ENCODE measurements at places on chromosomes 16 and 17. TPM values are rescaled to one million over a fixed set of nuclear protein-coding genes. Genes with fewer than 3 reads are reported as not detected.

DNA sequence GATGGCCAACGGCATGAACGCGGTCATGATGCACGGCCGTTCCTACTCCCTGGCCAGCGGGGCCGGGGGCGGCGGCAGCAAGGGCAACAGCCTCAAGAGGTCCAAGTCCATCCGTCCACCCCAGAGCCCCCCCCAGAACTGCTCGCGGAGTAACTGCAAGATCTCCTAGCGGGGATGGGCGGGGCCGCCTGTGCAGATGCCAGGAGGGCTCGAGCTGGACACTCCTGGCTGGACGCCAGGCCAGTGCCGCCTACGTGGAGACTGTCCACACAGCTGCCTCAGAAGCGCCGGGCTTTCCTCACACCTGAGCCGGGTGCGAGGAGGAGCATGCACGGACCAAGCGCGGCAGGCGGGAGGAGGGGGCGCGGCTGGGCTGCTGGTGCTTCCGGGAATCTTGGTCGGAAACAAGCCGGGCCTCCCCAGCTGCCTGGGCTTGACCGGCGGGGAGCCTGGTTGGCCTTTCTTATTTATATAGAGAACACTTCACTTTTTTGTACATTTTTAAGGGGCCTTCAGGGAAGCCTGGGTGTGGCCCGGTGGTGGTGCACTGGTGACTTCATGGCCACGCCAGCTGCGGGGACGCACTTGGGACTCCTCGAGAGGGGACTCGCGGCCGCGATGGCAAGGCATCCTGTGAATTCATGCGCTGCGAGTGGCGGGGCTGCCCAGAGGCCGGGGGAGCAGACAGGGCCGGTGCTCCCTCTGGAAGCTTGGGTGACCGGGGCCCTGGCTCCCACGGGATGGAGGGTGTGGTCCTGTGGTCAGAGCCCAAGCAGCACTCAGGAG lies 3.1 kb upstream of the WFIKKN1 start:
- DNase-seq: peak; percentile 49

- DNase-seq: no peak
Measured at GRCh38 chr16:2180461-2180860, 15.9 kb downstream of the CASKIN1 start.

Gene NPB
- total RNA-seq: 1.0 TPM

DNA sequence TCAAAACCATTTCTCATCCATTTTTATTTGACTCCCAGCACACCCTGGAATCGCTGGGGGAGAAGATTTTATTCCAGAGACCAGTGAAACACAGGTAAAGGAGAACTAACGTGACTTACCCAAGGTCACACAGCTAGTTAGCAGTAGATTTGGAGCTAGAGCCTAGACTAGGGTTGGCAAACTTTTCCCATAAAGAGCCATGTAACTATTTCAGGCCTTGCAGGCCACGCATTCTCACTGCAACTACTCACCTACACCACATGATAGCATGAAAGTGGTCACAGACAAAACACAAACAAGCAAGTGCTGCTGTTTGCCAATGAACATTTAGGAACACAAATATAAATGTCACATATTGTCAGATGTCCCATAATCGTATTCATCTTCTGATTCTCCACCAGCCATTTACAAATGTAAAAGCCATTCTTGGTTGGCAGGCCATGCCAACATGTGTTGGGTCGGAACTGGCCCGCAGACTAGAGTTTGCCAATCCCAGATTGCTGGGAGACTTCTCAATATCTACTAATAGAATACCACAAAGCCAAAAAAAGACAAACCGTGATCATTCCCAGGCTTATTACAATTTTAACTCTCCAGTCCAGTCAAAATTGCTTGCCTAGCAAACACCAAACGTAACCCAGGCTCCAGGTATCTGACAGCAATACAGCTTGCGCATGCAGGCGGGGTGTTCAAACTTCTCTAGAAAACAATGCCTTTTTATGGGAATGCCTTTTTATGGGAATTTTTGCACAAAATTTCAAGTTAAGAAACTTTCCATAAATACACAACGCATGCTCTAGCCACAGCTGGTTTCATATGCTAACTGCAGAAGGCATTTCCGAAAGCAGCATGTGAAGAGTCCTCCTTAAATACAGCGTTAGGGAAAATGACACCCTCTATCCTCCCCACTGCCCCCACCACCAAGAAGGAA lies 20.9 kb downstream of the ZFHX3 start:
- DNase-seq: no peak

DNA sequence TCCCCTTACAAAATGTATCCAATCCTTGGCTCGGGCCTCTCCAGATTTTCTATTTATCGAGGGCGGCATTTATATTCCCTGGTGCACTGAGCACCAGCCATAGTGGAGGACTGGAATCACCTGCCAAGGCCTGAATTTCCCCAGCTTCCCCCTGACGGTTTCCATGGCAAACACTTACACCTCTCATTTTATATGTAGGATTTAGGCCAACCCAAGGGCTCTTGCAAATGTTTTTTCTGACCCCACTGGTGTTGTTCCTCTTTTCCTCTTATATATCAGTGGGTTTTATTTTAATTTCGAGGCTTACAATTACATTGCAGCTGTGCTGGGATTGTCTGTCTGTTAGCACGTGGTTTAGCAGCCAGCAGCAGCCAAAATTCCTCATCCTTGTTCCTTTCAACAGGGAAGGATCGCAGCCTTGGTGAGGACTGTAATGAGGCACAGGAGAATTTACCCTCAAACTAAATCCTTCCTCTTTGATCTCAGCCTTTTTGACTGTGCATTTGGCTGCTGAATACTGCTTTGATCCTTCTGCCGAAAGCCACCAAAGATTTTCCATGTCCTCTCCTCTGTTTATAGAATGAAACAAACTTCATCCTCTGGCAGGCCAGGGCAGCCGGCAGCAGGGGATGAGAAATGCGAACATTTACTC lies 26.5 kb upstream of the CES5A start:
- DNase-seq: peak; percentile 61

- no peak for DNase-seq
Measured at GRCh38 chr16:9116141-9116540, 24.7 kb downstream of the HAPSTR1 start.

- DNase-seq: no peak
Measured at GRCh38 chr17:75831032-75831571, 13.1 kb downstream of the UNC13D start.

- DNase-seq: no peak
Measured at GRCh38 chr16:27341971-27342370, 28.2 kb downstream of the IL4R start.

Gene GINS2
- total RNA-seq: 4.6 TPM

GRCh38 chr16:58456193-58456592 lies 43.8 kb upstream of the NDRG4 start:
- DNase-seq: no peak

Gene C16orf95
- total RNA-seq: 2.3 TPM

DNA sequence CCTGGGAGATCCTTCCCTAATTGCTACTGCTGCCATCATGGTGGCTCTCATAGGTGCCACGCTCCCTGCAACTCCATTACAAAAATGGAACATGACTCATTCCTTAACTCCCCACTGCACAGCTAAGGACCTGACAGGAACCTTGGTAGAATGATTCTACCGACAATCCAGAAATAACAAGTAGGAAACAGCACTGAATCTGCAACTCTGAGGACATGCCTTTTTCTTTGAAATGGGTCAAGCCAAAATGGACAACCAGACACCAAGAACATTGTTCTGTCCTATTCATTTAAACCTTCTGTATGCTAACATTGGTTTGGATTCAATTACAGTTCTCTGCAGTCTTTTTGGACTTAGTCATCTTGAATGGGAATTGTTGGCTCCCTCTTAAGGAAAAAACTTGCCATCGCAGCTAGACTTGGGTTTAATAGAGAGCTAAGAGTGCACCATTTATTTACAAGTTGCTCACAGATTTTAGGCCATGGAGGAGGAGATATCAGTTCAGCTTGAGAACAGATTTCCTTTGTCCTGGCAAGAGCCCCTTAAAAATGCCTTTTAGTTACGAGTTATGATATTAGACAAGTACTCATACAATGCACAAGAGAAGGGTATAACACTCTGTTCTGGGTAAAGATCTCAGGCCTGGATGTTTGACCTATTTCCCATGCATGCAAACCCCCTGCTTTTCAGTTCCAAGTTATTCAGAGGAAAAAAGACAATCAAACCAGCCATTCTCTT lies 20.9 kb upstream of the NSRP1 start:
- peak; percentile 45 for DNase-seq

- DNase-seq: no peak
Measured at GRCh38 chr17:39011907-39012468, 44.8 kb upstream of the FBXO47 start.

- DNase-seq: peak; percentile 50
Measured at GRCh38 chr17:38403491-38403890, 24.8 kb upstream of the ARHGAP23 start.

Gene ABAT
- total RNA-seq: 18.9 TPM

- DNase-seq: no peak
Measured at GRCh38 chr17:51230306-51230705, 29.5 kb downstream of the MBTD1 start.

Gene ZP2
- 2.1 TPM for total RNA-seq

DNA sequence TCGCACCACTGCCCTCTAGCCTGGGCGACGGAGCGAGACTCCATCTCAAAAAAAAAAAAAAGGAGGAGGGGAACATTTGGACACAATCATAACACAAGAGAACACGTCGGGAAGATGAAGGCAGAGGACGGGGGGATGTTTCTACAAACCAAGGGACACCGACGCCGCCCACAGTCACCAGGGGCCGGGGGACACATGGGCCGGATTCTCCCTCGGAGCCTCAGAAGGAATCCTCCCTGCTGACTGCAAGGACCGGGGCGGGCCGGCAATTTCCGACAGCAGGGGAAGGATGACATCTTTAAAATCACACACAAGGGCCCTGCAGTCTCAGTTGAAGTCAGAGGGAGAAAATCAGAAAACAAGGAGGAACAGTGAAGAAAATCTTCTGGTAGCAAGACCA lies 8.1 kb upstream of the CHMP6 start:
- DNase-seq: no peak

Gene CNEP1R1
- 35.5 TPM for total RNA-seq

DNA sequence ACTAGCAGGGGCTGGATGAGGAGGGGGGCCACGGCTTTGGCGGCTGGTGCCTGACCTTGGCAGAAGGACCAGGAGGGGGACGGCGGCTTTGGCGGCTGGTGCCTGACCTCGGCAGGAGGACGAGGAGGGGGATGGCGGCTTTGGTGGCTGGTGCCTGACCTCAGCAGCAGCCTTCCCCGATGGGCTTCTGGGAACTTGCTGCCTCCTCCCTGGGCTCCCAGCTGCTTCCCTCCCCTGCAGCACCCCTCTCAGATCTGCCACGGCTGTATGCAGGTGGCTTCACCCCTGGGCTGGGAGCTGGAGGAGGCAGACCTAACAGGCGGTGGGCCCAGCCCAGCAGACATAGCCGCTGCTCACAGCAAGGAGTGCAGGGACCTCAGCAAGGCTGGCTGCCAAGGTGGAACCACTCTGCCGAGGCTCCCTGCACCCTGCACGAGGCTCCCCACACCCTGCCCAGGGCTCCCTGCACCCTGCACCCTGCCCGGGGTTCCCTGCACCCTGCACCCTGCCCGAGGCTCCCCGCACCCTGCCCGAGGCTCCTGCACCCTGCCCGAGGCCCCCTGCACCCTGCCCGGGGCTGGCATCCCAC lies 38.4 kb upstream of the CBFA2T3 start:
- no peak for DNase-seq

GRCh38 chr16:8818504-8819270 lies 21.0 kb downstream of the PMM2 start:
- DNase-seq: no peak

- peak; percentile 18 for DNase-seq
Measured at GRCh38 chr16:47492428-47493377, 31.6 kb downstream of the PHKB start.

GRCh38 chr17:61406971-61407911 lies 7.6 kb downstream of the TBX2 start:
- no peak for DNase-seq

DNA sequence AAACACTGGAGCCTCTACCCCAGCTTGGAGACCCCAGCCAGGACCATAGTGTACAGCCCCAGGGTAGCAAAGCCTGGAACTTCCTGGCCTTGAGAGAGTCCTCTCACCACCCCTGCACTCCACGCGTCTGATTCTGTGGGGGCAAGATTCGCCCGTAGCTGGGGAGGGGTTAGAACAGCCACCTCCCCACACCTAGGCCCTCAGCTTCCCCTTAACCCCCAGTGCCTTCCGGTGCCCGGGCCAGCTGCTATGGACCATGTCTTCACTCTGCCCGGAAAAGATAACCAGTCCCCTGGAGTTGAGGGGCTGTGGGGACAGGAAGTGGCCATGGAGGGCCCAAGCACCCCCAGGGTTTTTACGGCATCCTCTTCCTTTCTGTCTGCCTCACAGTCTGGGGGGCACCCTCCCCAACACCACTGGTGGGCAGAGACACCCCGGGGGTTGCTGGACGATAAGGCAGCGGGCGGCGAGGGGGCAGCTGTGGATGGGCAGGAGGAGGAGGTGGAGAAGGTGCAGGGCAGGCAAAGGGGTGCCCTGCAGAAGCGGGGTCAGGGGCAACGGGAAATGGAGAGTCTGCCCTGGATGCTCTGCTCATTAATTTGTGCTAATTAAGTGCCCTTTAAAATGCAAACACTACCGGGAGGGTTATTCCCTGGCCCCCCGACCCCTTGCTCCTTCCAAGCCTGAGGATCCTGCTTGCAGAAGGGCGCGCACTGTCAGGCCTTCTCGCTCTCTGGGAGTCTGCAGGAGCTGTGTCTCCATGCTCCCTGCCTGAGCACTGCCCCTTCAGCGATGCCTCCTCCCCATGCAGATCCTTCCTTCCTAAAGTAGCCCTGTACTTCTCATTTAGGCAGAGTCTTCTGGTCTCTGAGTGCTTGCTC lies 2.4 kb downstream of the PRSS27 start:
- no peak for DNase-seq

DNA sequence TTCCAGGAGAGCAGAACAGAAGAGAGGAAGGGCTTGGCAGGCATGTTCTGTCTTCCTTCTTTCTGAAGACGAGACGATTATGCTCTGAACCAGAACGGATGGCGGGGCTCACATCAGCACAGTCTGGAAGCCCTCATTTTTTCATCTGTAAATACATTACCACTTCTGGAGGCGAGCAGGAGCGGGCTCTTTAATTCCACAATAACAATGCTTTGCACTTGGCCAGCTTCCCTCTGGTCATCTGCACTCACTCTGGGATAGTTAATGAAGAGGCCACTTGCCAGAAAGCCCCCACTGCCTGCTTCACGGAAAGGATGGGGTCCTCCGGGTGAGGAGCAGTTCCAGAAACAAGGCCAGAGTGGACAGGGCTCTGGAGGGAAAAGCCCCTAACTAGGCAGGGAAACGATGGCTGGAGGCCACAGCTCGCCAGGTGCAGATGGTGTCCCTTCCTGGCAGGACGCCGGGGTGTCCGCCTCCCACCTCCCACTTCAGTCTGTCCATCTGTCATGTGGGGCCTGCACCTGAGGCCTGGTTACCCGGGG lies 13.1 kb upstream of the BCAR1 start:
- peak; percentile 84 for DNase-seq

DNA sequence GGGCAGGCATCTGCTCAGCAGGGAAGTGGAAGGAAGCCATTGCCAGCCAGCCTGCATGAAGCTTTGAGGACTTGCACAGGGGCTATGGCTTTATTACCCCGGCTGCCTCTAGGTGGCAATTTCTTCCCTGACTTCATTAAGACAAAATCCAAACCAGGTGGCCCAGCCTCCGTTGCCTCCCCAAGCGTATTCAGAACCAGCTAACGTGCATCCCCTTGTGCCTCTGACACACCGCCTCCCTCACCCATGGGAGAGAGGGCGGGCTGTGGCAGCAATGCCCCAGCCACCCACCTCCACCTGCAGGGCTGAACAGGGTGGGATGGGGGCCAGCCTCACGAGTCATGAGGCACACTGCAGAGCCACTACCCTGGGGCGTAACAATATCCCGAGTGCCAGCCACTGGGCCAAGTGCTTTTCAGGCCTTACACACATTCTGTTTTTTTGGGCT lies 6.8 kb downstream of the KIFC3 start:
- peak; percentile 55 for DNase-seq

Gene PYDC1
- not detected for total RNA-seq
